NCI-H2171 (cell line): ENCODE measurements at places on chromosomes 1 and 21.

DNA sequence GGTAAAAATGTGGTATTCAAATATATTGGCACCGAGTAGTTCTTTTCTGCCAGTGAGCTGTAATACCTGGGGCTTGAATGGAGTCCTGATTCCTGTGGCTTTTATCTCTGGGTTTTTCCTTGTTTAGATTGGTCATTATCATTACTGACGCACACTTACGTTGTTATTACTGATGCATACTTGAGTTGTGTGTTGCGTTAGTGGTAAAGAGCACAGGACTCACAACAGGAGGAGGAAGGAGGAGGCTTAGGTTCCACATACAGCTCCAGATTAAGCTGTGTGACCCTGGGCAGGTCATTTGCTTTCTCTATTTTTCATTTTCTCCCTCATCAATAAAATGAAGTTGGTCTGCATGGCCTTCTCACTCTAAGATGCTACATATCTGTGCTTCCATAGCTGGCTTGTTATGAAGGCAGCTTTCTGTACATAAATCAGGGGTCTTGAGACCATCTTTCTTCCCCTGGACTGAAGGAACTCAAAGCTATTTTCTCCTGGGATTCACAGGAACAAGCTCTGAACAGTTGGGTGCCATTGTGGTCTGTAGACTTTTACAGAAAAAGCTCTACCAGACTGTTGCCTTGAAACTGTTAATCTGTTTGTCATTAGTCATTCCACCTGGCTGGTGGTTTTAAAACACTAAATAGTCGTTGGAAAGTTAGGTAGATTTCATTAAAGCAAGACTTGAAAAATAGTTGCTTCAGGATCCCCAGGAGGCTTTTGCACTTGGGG is 5.6 kb downstream of the ARID1A start:
- no peak for DNase-seq

DNA sequence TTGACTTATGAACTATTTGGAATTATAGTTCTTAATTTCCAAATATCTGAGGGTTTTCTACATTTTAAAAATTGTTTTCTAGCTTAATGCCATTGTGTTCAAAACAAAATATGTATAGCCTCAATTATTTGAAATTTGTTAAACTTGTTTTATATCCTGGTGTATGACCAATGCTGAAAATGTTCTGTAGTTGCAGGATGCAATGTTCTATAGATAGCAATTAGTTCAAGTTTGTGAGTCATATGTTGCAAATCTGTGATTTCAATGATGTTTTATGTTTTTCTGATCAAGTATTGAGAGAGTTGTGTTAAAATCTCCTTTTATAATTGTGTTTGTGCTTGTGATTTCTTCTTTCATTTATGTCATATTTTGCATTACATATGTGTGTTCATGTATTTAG is 517.5 kb downstream of the ADGRL2 start:
- no peak for DNase-seq

- no peak for DNase-seq
Measured at GRCh38 chr1:68103884-68104554, 53.6 kb upstream of the DIRAS3 start.

GRCh38 chr1:184792450-184792969 is 37.9 kb upstream of the EDEM3 start:
- DNase-seq: no peak

DNA sequence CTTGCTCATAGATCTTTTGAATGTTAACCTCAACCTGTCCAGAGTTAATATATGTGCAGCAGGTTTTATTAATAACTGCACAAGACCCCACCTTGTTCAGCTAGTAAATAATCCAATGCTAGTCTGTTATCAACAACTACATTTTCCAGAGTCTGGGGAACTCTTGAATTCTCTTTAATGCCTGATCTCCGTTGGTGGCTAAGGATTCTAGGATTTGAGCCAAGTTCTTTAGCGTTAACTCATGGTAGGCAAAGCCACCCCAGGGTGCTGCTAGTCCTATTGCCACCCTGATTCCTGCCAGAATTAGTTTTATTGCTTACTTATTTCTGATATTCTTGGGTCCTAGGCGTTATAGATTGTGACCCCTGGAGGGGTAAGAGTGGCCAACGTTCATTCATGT is 12.8 kb downstream of the BACE2 start:
- DNase-seq: no peak

DNA sequence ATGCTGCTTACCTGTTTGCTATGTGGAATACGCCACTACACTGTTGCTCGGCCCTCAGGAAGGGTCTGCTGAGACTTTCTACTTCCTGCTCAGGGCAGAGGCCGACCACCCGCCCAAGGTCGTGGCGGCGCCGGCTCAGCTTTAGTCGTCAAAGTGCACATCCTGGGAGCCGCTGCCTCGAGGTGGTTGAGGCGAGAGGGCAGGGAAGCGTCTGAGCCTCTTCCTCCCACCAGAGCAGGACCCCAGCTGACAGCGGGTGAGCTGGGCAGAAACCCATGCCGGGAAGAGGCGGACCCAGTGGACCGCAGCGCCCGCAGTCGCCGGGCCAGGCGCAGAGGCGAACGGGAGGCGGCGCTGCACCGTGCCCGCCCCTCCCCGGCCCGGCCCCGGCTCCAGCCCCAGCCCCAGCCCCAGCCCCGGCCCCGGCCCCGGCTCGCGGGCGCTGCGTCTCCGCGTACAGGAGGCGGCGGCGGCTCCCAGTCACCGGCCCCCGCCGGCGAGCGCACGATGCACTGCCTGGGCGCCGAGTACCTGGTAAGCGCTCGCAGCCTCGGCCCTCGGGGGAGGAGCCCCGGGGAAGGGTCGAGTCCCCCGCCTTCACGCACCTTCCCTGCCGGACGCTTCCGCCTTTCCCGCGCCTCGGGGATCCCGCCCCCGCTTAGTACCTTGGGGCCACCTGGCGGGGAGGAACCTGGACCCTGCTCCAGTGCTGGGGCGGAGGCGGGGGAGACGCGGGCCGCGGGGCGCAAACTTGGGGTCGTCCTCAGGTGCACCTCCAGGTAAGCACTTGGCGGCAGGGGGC is at the start of gene SLC44A3:
TSS of gene SLC44A3 (plus strand) at position 413 of the 802 bp plus-strand sequence. CDS start at position 508, 95 bp downstream.
- peak; percentile 1 for DNase-seq

DNA sequence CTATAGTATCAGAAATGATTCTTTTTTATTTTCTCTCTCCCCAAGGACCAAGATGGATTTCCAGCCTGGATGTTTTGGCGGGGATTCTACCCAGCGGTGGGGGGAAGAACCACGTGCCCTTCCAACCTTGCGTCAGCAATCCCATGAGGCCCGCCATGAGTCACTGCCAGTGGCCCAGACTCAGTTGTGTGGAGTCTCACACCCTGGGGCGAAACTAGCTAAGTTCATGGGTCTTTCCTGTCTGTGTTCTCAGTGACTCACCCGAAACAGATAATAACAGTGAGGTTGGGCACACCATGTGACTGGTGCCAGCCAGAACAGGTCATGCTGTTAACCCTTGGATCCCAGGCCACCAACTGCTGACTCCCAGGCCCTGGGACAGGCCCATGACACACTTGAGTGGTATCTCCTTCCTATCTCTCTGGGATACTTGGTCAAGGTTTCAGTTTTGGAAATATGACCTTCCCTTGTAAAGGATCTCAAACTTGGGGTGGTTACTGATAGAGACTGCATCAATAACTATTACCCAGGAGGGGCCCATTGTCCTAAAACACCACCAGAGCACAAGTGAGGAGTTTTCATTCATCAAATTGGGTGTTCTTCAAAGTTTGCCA is 98.0 kb upstream of the DUSP10 start:
- DNase-seq: no peak

DNA sequence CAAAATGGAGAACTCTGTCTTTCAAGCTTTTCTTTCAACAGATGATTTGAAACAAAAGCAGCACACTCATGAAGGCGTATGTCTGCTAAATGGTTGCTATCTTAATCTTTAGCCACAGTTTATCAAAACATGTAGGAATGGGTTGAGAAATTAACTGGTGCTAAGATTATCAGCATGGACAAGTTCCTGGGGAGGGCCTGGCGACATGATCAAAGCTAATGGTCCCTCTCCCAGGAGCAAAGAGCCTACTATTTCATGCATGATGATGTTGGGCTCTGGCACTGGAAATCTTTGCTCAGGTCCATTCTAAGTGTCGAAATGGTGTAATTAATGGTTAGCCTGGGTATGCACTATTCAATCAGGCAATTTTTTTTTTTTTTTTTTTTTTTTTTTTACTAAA is 91.7 kb downstream of the SLC45A1 start:
- DNase-seq: no peak

DNA sequence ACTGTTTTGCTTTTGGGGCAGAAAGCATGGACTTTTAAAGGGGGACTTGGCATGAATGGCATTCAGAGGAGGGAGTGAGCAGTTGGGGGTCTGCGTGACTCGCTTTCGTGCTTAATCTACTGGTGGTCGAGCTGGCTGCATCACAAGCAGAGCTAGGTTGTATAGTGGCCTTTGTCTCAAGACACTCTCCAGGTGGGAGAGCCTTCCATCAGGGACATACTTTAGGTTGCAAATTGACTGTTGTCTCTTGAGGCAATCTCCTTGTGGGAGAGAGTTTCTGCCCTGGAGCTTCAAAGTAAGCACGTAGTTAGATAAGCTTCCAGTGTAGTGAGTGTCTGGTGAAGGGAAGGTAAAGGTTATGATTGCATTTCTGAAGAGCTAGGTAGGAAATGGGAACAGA is 93.9 kb downstream of the C1orf21 start:
- DNase-seq: no peak

DNA sequence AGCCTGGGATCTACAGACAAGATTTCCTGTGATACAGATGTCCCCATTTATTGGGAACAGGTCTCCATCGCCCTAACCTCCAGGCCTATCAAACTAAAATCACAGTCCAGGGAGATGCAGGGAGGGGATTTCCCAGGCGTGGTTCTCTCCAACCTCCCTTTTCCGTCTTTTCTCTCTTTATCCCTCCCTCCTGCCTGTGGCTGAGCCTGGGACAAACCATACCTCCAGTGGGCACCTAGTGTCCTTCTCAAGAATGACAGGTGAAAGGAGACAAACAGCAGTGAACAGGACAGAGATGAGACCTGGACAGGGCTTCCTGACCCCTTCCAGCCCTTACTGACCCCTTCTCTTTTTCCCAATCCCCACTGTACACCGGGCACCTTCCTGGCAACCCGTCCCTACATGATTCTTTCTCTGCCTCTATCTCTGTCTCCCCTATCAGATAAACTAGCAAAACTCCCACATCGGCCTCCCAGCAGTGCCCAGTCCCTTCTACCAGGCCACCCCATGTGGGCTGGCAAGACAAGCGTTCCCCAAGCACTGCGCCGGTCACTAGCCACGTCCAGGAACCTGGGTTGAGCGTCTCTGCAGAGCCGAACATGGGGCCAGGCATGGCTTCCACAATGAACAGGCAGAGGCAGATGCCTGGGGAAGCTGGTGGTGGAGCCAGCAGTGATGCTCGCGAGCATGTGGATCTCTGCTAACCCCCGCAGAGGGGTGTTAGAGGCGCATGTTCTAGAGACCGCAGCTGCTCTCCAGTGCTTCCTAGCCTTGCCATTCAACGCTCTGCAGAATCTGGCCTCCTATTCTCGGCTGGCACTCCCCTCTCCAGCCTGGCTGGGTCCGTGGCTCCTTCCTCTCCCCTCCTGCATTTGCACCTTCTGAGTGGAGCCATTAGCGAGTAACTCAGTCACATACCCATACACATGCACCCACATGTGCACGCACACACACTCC is 54.7 kb downstream of the ELK4 start:
- no peak for DNase-seq

GRCh38 chr1:201226859-201227488 is 36.4 kb downstream of the IGFN1 start:
- DNase-seq: no peak

DNA sequence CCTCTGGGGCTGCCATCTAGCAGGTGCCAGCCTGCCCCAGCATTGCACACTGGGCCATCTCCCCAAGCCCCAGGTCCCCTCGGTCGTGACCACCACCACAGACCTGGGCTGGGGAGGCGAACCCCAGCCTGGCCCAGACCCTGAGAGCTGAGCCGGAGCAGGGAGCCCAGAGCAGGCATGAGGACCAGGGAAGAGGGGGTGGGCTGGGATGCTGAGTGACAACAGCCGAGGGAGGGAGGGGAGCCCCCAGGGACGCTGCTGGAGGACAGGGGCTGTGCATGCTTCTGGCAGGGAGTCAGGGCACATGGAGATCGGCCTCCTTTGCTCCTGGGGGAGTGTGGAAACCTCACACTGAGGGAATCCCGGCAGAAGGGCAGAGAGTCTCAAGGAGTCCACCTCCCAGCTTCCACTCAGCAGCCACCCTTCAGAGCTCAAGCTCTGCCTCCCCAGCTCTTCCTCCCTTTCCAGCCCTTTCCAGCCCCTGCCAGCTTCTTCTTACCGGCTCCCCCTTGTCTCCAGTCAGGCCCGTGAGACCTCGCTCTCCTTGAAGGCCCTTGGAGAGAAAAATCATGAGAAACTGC is 23.7 kb upstream of the PEF1 start:
- no peak for DNase-seq

DNA sequence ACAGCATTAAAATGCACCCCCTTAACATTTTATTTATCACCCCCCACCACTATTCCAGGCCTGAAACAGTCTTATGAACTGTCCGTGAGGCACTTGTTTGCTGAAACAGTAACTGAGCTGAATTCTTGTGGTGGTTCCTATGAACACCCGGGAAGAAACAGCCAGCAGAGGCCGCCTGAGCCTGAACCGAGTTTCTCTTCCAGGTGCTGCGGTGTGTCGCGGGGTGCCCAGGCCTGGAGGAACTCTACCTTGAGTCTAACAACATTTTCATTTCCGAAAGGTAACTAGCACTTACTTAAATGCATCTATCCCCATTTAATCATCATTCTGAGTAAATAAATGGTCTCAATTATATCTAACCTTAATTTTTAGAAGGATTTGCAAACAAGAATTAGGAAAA is 66.8 kb downstream of the TBCE start:
- DNase-seq: no peak

- no peak for DNase-seq
Measured at GRCh38 chr1:207913951-207914350, 3.0 kb upstream of the CD34 start.

DNA sequence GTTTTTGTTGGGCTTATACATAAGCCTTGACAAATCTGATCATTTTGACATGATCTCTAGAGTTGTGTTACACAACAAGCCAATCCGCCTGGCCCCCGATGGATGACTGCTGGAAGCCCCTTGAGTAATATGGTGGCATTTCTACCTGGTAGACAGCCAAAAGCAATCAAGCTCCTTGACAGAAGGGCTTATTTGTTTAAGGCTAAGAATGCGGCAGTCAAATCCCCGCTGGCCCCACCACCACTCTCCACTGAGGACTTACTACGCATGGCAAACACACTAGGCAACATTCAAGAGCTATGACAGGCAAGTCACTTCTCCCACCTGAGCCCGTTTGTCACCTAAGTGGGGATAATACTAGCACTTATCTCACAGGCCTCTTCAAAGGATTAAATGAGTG is 33.4 kb upstream of the C1orf198 start:
- DNase-seq: peak; percentile 25

GRCh38 chr21:32940079-32941014 is 85.4 kb upstream of the OLIG2 start:
- peak; percentile 62 for DNase-seq
